ENCODE measurements at places on chromosomes 7 and 10.

- peaks cover 35% of the 10 kb centered on the region for H3K36me3 ChIP-seq
- H3K4me3 ChIP-seq, result no peak overlapping the region
- no peaks in the 10 kb centered on the region for H3K27me3 ChIP-seq
- DNase-seq, result no peak
- 0 out of 2 replicates have a peak, but pooled peaks cover 2% of the 10 kb centered on the region for H3K4me1 ChIP-seq
- no peak overlapping the region for H3K27ac ChIP-seq
These were observed 66.5 kb downstream of the SHH start for GRCh38 chr7:155745737-155746136.

DNA sequence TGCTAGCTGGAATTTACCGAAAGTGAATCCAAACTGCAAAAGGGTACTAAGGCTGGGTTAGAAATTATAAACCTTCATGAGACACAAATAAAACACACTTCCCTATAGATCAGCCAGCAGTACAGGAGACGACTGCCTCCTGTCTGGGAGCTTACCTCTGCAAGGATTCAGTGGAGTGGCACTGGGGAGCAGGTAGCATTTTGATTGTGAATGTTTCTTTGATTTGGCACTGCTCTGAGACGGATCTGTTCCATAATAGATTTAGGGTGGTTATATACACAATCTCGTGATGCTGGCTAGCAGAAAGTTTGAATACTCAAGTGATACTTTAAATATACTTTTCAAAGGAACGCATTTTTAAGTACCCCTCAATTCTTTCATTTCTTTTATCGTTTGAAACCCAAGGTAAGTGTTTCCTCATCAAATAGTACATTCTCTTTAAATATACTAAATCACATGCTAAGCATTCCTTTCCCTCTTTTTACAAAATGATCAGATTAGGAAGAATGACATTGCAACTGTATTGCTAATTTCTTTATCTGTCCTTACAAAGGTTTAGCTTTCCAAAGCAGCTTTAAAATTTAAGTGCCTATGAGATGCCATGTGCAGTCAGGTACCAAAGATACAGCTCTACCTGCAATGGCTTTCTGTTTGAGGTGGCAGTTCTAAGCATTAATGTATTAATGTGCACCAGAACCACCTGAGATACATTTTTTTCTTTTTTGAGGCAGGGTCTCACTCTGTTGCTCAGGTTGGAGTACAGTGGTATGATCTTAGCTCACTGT is 20.6 kb upstream of the CHCHD3 start:
- no peak for DNase-seq
- no peaks in the 10 kb centered on the region for H3K4me1 ChIP-seq
- H3K27ac ChIP-seq, result no peak overlapping the region
- peaks cover 10% of the 10 kb centered on the region for H3K27me3 ChIP-seq
- H3K4me3 ChIP-seq, result no peak overlapping the region

- no peaks in the 10 kb centered on the region for H3K36me3 ChIP-seq
- no peaks in the 10 kb centered on the region for H3K27me3 ChIP-seq
- H3K4me1 ChIP-seq, result peaks cover 5% of the 10 kb centered on the region
- no peak overlapping the region for H3K4me3 ChIP-seq
- DNase-seq, result peak; percentile 67
These were observed 24.5 kb downstream of the STEAP1 start for GRCh38 chr7:90178679-90179278.

GRCh38 chr10:79020015-79020491 is 48.7 kb upstream of the ZMIZ1 start:
- H3K4me1 ChIP-seq, result peaks cover 6% of the 10 kb centered on the region
- no peak overlapping the region for H3K27ac ChIP-seq
- H3K36me3 ChIP-seq, result no peaks in the 10 kb centered on the region
- H3K27me3 ChIP-seq, result peaks cover 4% of the 10 kb centered on the region

GRCh38 chr10:132636358-132636757 is 98.8 kb downstream of the INPP5A start:
- no peaks in the 10 kb centered on the region for H3K36me3 ChIP-seq
- H3K4me3 ChIP-seq, result no peak overlapping the region
- H3K4me1 ChIP-seq, result peaks cover 11% of the 10 kb centered on the region
- H3K27ac ChIP-seq, result no peak overlapping the region

GRCh38 chr7:134941185-134941900 is 45.0 kb upstream of the AGBL3 start:
- H3K27ac ChIP-seq, result no peak overlapping the region
- H3K4me1 ChIP-seq, result peaks cover 13% of the 10 kb centered on the region
- no peaks in the 10 kb centered on the region for H3K27me3 ChIP-seq
- H3K36me3 ChIP-seq, result peaks cover 22% of the 10 kb centered on the region
- DNase-seq, result peak; percentile 92
- no peak overlapping the region for H3K4me3 ChIP-seq

DNA sequence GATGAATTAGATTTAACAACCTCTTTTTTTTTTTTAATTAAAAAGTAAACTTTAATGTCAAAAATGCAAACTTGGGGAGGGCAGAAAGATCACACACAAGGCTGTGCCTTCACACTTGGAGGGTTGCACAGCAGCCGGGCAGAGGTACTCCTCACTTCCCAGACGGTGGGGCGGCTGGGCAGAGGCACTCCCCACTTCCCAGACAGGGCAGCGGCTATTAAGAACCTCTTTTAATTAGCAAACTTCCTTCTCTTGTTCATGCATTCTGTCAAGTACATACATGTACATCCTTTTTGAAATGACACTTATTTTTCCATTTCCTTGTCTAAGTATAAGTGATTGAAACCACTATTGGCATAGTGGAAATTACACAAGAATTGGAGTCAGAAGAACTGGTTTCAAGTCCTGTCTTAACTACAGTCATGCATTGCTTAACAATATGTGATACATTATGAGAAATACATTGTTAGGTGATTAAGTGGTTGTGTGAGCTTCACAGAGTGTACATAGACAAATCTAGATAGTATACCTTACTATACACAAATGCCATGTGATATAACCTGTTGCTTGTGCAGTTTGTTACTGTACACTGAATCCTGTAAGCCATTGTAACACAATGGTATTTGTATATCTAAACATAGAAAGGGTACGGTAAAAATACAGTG is 26.5 kb downstream of the BTRC start:
- H3K27me3 ChIP-seq, result no peaks in the 10 kb centered on the region
- H3K27ac ChIP-seq, result no peak overlapping the region
- no peak for DNase-seq
- H3K4me3 ChIP-seq, result no peak overlapping the region
- H3K36me3 ChIP-seq, result peaks cover 2% of the 10 kb centered on the region
- H3K4me1 ChIP-seq, result no peaks in the 10 kb centered on the region

Measured in IMR-90 (cell line).